Adrenal gland (tissue), 19 donors: ENCODE measurements at places on chromosomes 16 and 17. TPM values are rescaled to one million over a fixed set of nuclear protein-coding genes. Genes with fewer than 3 reads are reported as not detected.
A peak's percentile ranks its signal among the peaks of the same experiment; 100 is the strongest.

Gene CMTM4
- polyA plus RNA-seq: 9.5 TPM

Gene MARCHF10
- polyA plus RNA-seq: 0.47 TPM

Gene CA4
- 2.9 TPM for polyA plus RNA-seq

Gene KRT9
- polyA plus RNA-seq: 0.61 TPM

Gene TP53TG3C
- polyA plus RNA-seq: not detected

Gene NTN3
- not detected for polyA plus RNA-seq

Gene ADGRG1
- 45.0 TPM for polyA plus RNA-seq

Gene ERAL1
- polyA plus RNA-seq: 80.8 TPM

Gene CAVIN1
- polyA plus RNA-seq: 37.0 TPM

Gene SDR42E2
- 0.08 TPM for polyA plus RNA-seq

Gene IRX5
- 0.54 TPM for polyA plus RNA-seq

Gene KRTAP1-1
- not detected for polyA plus RNA-seq

Gene ALDH3A1
- polyA plus RNA-seq: 0.56 TPM

Gene MYH8
- not detected for polyA plus RNA-seq

DNA sequence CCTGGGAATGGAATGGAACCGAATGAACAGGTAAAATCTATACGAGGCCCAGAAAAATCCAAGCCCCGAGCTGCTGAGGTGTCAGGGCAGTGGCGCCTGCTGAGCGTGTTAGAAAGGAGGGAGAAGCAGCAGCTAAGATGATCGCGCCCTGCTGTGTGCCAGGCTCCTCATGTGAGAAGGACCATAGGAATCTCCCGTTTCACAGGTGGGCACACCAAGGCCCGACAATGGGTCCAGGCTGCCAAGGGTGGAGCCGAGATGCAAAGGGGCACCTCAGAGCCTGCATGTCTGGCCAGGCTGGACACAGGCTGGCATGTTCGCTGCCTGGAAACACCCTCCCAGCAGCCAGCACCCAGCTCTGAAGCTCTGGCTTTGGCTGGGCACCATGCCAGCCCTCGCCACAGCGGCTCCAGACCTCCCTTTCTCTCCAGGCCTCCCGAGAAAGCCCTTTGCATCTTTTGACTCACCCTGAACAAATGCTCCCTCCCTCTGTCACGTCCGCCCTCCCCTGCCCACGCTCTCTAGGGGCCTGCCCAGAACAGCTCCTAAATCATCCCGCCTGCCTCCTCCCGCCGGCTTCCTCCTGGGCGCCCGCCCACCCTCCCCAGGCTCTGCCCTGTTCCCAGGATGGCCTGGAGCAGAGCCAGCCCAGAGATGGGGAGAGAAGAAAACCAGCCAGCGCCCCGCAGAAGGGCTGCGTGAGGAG lies 217.8 kb upstream of the GSE1 start:
- peaks cover 33% of the 10 kb centered on the region for H3K4me1 ChIP-seq
- no peaks in the 10 kb centered on the region for H3K27me3 ChIP-seq

GRCh38 chr17:80790021-80790765 lies 201.4 kb upstream of the CHMP6 start:
- no peak for DNase-seq
- H3K27ac ChIP-seq: peak overlapping the region; percentile 34
- H3K36me3 ChIP-seq: no peaks in the 10 kb centered on the region
- no peaks in the 10 kb centered on the region for H3K27me3 ChIP-seq
- peaks cover 55% of the 10 kb centered on the region for H3K4me1 ChIP-seq
- H3K4me3 ChIP-seq: no peak overlapping the region

GRCh38 chr16:68487669-68488068 lies 39.4 kb upstream of the SMPD3 start:
- H3K36me3 ChIP-seq: no peaks in the 10 kb centered on the region
- no peak overlapping the region for H3K27ac ChIP-seq
- no peaks in the 10 kb centered on the region for H3K4me1 ChIP-seq
- DNase-seq: no peak

GRCh38 chr17:71585540-71585939 lies 535.3 kb upstream of the SOX9 start:
- no peak overlapping the region for H3K27ac ChIP-seq
- no peaks in the 10 kb centered on the region for H3K36me3 ChIP-seq
- H3K27me3 ChIP-seq: no peaks in the 10 kb centered on the region
- no peak for DNase-seq
- no peak overlapping the region for H3K4me3 ChIP-seq

- peak overlapping the region; percentile 99 for H3K27ac ChIP-seq
- DNase-seq: peak; percentile 72
- no peaks in the 10 kb centered on the region for H3K27me3 ChIP-seq
These were observed 707 bp downstream of the NUFIP2 start for GRCh38 chr17:29292992-29293889.

DNA sequence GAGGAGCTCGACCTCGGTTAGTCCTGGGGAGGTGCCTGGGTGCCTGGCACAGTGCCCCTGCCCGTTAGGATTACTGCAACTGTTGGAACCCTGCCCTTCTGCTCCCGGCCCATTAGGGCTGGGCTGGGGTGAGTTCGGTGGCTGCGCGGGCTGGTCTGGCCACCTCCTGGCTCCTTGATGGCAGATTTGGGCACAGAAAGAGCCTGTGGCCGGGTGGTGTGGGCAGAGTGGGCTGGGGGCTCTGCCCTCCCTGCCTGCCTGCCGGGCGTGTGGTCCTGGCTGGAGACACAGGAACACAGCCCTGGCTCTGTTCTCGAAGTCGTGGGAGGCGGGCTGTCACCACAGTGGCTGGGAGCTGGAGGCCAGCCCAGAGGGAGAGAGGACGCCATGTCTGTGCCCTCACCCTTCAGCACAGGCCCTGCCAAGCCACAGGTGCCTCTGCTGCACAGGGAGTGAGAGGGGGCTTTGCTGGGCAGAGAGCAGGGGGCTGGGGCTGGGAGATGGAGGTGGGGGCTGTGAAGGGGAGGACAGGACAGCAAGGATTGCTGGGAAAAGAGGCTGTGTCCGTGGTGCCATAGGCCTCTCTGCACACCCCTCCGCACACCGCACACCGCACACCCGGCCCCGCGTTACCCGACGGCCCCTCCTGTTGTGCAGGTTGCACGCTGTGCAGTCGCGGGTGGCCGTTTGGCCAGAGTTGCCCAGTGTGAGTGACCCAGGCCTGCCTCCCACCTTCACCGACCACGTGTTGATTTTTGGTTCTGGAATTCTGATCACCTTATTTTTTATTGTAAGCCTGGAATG lies 236.6 kb upstream of the GSE1 start:
- H3K27me3 ChIP-seq: no peaks in the 10 kb centered on the region
- peak overlapping the region; percentile 20 for H3K27ac ChIP-seq
- no peaks in the 10 kb centered on the region for H3K36me3 ChIP-seq
- H3K4me3 ChIP-seq: no peak overlapping the region
- peak; percentile 81 for DNase-seq

DNA sequence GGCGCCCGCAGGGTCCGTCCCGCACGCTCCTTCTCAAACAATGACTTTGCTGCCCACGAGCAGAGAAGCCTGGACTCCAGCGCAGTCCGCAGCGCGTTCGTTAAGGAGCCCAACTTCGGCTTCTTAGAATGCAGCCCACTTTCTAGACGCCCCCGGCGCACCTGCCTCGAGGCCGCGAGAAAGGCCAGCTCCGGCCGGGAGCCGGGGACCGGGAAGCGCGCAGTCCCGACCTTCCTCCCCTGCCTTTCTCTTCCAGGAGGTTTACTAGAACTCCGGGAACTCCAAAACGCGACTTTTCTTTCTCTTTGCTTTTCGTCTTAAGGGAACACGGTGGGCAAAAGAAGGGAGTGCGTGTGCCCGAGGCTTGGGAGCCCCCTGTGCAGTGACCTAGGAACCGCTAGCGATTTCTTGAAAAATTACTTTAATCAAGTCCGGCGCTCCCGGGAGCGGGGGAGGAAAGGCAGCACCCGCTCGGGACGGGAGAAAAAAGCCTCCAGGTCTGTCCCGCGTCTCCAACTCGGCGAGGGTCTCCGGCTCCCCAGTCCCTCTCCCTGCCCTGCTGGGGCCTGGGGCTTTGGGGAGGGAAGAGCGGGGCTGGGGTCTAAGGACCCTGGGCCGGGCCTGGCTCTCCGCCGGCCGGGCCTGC lies 2.6 kb downstream of the HNF1B start:
- no peak for DNase-seq
- peaks cover 94% of the 10 kb centered on the region for H3K27me3 ChIP-seq
- peak overlapping the region; percentile 52 for H3K4me3 ChIP-seq
- no peaks in the 10 kb centered on the region for H3K36me3 ChIP-seq
- H3K4me1 ChIP-seq: peaks cover 4% of the 10 kb centered on the region

DNA sequence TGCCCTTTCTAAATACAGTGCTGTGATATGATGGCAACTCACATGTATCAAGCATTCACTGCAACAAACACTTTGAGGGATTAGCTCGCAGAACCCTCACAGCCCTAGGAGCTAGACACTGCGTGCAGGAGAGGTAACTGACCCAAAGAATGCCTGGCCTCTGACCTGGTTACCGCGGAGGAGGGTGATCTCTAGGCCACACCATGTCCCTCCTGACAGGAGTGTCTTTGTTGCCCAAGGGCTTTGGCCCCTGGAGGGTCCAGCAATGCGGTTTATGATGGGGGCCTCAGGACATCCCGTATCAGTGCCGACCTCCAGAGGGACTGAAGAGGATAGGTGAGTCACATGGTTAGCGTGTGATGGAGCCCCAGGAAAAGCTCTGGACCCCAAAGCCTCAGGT lies 130.6 kb downstream of the MGAT5B start:
- no peaks in the 10 kb centered on the region for H3K36me3 ChIP-seq
- H3K4me3 ChIP-seq: no peak overlapping the region
- H3K4me1 ChIP-seq: no peaks in the 10 kb centered on the region
- H3K27ac ChIP-seq: no peak overlapping the region
- DNase-seq: no peak
- H3K27me3 ChIP-seq: no peaks in the 10 kb centered on the region

- H3K27ac ChIP-seq: no peak overlapping the region
- no peak overlapping the region for H3K4me3 ChIP-seq
- no peak for DNase-seq
These were observed 5.8 kb upstream of the ZNF23 start for GRCh38 chr16:71467810-71468209.

- no peak for DNase-seq
- no peaks in the 10 kb centered on the region for H3K27me3 ChIP-seq
- H3K4me3 ChIP-seq: no peak overlapping the region
- H3K36me3 ChIP-seq: no peaks in the 10 kb centered on the region
- peak overlapping the region; percentile 42 for H3K27ac ChIP-seq
These were observed 80.1 kb downstream of the PMP22 start for GRCh38 chr17:15184872-15185624.

DNA sequence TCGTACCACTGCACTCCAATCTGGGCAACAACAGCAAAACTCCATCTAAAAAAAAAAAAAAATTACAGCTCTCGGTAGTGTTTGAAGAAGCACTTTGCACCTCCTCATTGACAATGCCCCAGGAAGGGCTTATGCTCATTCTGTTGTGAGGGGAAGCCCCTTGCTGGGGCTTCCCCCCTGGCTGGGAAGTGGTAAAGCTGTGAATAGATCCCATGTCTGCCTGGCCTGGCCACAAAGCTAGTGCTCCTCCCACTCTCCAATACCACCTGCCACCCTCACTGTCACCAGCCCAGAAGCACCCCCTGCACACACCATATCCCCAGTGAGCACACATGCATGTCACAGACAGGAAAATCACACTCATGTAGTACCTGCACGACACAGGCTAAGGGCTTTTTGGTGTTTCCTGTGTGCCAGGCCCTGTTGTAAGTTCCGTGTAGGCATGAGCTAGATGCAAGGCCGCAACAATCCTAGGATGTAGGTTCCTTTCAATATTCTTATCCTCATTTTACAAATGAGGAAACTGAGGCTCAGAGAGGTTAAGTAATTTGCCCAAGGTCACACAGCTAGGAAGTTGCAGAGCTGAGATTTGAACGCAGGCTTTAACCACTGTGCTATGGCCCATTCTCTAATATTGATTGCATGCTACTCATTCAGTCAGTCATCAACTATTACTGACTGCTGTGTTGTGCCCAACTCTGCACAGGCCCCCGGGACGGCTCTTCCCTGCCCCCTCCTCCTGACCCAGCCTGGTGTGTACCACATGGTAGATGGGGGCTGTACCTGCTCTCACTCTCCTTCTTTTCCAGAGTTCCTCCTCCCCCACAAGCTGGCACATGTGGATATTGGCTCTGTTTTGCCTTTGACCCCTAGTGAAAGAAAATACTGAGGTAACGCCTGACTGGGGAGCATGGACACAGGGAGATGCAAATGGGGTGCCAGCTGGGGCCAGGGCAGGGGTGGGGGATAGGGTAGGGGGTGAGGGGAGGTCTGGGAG lies 11.9 kb upstream of the COL1A1 start:
- DNase-seq: no peak
- no peak overlapping the region for H3K4me3 ChIP-seq
- no peaks in the 10 kb centered on the region for H3K4me1 ChIP-seq
- H3K27me3 ChIP-seq: peaks cover 7% of the 10 kb centered on the region
- no peak overlapping the region for H3K27ac ChIP-seq

DNA sequence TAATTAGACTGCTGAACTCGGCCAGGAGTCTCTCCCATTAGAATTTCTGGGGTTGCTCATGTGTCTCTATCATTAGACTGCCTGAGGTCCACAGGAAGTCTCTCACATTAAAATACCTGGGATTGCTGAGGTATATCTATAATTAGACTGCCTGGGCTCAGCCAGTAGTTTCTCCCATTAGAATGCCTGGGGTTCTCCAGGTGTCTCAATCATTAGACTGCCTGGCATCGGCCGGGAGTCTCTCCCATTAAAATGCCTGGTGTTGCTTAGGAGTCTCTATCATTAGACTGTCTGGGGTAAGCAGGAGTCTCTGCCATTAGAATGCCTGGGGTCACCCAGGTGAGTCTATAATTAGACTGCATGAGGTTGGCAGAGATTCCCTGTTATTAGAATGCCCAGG lies 2233.4 kb downstream of the TP53TG3F start:
- no peak for DNase-seq
- H3K27me3 ChIP-seq: no peaks in the 10 kb centered on the region
- H3K36me3 ChIP-seq: no peaks in the 10 kb centered on the region

- H3K4me1 ChIP-seq: peaks cover 38% of the 10 kb centered on the region
- H3K27ac ChIP-seq: peak overlapping the region; percentile 75
- DNase-seq: no peak
- H3K4me3 ChIP-seq: no peak overlapping the region
- no peaks in the 10 kb centered on the region for H3K27me3 ChIP-seq
- H3K36me3 ChIP-seq: no peaks in the 10 kb centered on the region
These were observed 174.9 kb upstream of the CIBAR2 start for GRCh38 chr16:85286951-85287814.

DNA sequence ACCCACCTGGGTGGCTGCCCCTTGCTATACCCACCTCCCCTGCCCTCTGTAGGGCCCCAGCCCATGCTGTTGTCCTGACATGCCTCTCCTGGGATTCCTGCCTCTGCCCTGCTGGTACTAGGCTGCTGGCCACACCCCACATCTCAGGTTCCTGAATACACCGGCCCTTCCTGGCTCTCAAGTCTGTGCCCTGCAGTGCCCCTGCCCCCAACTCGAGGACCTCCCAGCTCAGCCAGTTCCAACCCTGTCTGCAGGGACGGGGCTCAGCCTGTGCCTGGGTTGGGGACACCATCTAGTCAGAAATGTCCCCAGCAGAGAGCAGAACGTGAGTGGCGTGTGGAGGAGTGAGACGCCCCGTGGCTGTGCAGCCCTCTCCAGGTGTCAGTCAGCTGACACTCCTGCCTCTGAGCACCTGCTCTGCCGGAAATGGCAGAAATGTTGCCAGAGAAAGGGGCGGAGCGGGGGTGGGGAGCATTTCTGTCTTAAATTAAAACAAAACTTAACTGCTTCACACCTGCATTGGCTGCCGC lies 28.7 kb downstream of the ACSF3 start:
- H3K4me1 ChIP-seq: peaks cover 25% of the 10 kb centered on the region
- no peak overlapping the region for H3K4me3 ChIP-seq
- H3K27me3 ChIP-seq: no peaks in the 10 kb centered on the region
- H3K27ac ChIP-seq: peak overlapping the region; percentile 88
- H3K36me3 ChIP-seq: peaks cover 13% of the 10 kb centered on the region

GRCh38 chr17:79948406-79948944 lies 87.2 kb downstream of the TBC1D16 start:
- H3K27ac ChIP-seq: no peak overlapping the region
- no peaks in the 10 kb centered on the region for H3K27me3 ChIP-seq
- DNase-seq: no peak
- no peak overlapping the region for H3K4me3 ChIP-seq
- no peaks in the 10 kb centered on the region for H3K36me3 ChIP-seq
